ENCODE measurements at places on chromosomes 5 and 9.
A peak's percentile ranks its signal among the peaks of the same experiment; 100 is the strongest.

GRCh38 chr5:154850255-154851062, at the start of gene FAXDC2:
Gene FAXDC2, minus strand, starts transcription at chr5:154850603. Its CDS starts 12,425 bp downstream, at chr5:154838178.
- DNase-seq: no peak

DNA sequence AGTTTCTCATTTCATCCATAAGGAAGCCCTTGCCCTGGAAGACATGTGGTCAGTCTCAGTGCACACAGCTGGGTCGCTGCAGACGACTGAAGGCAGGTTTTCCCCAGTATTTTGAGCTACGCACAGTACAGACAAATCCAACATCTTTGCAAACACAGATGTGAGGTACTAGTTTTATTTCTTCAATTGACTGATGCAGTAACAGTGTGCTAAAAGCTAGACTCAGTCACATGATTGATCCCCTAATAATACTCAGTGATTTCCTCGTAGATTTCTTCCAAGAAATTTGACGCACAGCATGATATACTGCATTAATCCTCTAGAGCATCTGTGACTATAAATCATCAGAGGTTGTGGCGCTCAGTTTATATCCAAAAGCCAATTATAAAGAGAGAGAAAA, 346.1 kb downstream of the DIRAS2 start:
- no peak for DNase-seq

DNA sequence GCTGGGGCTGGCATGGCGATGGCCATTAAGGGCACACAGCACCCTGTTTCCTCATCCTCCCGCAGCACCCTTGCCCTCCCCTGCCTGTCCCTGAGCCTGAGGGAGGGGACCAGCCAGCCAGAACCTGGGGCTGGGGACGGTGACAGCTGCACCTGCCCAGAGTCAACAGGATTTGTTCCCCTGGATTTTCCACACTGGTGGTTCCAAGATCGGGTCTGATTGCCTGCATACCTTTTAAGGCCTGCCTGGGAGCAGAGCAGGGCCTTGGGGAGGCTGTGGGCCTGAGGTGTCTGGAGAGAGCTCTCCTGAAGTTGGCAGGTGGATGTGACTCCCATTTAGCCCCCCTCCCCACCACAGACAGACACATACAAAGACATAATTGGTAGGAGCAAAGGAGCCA, 61.0 kb upstream of the C5orf58 start:
- DNase-seq: no peak

- peak; percentile 66 for DNase-seq
These were observed 96.8 kb upstream of the IFNK start for GRCh38 chr9:27427272-27427643.

GRCh38 chr5:129996896-129997295, 92.6 kb downstream of the CHSY3 start:
- DNase-seq: no peak

- no peak for DNase-seq
These were observed 600.4 kb downstream of the EBF1 start for GRCh38 chr5:158499075-158499891.

DNA sequence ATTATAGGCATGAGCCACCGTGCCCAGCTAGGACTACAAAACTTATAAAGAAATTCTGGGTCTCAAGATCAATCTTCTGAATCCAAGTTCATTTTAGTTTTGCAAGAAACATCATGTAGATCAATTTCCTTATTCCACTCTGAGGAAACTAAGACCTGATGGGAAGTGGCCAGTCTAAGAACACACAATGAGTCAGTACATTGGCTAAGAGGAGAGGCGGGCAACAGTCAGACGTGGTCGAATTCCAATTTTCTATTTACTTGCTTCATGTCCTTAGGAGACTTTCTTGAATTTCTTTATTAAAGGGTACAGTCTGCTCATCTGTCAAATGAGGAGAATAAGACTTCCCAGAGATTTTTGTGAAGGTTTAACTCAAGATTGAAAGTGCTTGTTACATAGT, 432.1 kb upstream of the BRINP1 start:
- no peak for DNase-seq

GRCh38 chr5:546376-546908, 22.2 kb upstream of the SLC9A3 start:
- no peak for DNase-seq

GRCh38 chr5:117245130-117245529, 670.5 kb upstream of the SEMA6A start:
- DNase-seq: no peak

DNA sequence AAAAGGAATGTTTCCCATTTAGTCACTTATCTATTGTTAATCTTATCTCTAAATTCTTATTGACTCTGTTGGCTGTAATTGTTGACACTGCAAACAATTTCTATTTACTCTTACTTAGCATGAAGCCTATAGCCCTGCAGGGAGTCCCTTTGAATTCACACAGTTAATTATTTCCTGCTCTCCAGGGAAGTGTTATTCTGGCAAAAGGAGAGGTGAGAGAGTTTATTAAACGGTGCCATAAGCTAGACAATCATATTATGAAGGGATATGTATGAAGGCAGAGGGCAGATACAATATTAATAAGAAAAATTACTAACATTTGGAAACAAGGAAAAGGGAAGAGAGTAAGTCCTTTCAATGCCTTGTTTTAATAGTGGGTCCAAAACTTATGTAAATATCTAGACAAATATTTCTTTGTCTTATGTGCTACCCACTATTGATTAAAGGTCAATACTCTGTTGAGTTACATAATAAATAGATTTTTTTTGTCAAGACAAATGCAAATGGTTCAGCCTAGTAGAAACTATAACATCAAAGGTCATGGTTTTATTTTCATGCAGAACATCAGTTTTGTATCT, 107.1 kb downstream of the CDH18 start:
- DNase-seq: no peak

DNA sequence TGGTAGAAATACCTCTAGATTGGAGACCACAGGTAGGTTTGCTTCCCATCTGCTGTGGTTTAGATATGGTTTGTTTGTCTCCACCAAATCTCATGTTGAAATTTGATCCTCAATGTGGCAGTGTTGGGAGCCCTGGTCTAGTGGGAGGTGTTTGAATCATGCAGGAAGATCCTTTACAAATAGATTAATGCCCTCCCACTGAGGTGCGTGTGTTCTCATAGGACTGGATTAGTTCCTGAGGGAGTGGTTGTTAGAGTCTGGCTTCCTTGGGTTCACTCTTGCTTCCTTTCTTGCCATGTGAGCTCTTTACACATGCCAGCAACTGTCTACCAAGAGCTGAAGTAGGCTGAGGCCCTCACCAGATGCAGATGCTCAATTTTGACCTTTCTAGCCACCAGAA, 391.1 kb upstream of the GRIA1 start:
- DNase-seq: no peak

DNA sequence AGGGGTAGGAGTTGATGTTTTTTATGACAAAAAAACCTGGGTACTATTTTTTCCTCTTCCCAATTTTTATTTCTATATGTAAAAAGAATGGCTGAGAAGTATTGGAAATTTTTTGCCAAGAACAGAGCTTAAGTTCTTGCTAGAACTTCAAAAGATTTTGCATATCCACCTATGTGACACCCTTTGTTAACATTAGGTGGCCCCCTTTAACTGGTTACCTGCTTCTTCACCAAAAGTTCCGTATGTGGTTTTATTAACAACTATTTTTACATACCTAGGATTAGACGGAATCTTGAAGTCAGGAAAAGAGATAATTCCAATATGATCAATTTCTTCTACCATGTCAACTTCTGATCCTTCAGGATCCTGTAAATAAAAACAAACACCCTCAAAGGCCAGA, 15.5 kb downstream of the C5 start:
- no peak for DNase-seq

DNA sequence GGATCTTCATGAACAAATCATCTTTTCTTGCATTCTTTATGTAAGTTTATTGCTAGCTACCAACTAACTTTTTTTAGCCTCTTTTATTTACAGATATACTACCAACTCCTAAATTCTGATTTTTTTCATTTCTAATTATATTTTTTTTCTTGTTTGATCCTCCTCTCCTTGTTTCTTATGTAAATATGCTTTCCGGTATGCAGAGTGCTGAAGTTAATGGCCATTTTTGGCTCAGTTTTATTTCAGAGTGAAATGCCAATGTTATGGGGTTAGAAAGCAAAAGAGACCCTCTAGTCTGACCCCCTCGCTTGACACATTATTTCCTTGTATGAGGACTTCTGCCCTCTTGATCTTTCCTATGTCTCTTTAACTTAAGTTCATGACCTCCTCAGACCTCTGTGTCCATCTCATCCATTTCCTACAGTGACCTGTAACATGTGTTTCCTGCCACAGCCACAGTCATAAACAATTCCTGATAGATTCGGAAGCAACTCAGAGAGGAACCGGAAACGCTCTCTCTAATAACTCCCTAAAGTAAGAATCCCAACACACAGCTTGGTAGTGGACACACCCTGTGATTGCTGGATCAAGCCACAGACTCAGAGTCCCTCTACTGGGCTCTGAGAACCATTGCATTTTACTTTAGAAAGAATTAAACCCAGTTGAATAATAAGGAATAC, 42.9 kb upstream of the AFAP1L1 start:
- peak; percentile 78 for DNase-seq
